Hypothalamus (tissue), 51 donors: ENCODE measurements at places on chromosomes 2 and 18.
A peak's percentile ranks its signal among the peaks of the same experiment; 100 is the strongest.

- no peak for DNase-seq
Measured at GRCh38 chr2:161915121-161915520, 158.9 kb downstream of the DPP4 start.

DNA sequence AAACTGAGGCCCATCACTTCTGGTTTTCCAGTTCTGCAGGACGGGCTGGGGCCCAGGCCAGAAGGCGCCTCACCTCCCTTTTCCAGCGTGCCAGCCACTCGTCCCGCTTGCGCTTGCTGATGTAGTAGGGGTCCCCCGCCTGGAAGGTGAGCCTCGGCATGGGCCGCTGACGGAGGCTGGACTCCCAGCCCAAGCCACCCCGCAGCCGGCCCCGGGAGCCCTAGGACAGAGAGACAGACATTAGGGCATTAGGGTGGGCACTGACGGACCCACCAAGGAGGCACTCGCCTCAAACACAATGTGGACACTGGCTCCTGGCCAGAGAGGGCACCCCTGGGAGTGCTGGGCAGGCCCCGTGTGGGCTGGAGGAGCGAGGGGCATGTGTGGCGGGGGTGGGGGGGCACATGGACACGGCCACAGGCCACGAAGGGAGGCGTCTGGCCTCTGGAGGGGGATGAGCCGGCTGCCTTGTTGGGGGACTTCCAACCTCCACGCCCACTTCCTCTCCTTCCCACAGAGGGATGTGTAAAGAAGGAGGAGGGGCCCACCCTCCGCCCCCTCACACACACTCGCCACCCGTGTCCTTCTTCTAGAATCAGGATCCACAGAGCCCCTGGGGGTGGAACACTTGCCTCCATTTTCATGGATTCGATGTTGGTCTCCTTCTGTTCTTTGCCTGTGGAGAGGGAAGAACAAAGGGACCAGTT lies 66.7 kb downstream of the DNMT3A start:
- DNase-seq = no peak

- no peak for DNase-seq
Measured at GRCh38 chr2:148528356-148529064, 116.0 kb upstream of the EPC2 start.

- no peak for DNase-seq
Measured at GRCh38 chr18:55401638-55402191, 186.3 kb downstream of the TCF4 start.

DNA sequence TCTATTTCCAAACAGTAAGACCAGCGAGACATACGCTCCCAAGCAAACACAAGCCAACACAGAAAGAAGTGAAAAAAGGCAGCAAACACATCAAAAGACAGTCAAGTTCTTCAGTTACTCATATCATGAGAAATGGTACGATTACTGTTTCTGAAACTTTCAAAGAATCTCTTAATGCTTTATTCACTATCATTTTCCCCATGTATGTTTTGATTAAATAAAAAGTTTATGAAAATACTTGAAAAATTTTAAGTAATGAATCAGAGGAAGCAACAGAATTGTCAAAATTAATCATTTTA lies 114.9 kb downstream of the HDAC4 start:
- no peak for DNase-seq

DNA sequence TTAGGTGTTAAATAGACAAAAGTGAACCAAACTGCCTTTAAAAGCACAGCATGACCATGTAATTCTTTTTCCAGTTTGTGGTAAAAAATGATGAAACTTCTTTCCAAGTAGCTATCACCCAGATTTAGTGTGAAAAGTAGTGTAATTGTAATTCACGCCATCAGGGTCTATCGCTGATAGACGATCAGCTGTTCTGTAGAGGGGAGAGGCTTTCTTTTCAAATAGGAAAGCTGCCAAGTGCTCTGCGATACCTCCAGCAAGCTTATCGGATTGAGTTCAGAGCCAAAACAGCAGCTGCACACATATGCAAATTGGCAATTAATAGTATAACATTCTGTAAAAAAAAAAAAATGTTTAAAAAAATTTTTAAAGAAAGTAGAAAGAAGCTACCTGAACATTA lies 61.9 kb upstream of the PSMD14 start:
- DNase-seq = no peak

DNA sequence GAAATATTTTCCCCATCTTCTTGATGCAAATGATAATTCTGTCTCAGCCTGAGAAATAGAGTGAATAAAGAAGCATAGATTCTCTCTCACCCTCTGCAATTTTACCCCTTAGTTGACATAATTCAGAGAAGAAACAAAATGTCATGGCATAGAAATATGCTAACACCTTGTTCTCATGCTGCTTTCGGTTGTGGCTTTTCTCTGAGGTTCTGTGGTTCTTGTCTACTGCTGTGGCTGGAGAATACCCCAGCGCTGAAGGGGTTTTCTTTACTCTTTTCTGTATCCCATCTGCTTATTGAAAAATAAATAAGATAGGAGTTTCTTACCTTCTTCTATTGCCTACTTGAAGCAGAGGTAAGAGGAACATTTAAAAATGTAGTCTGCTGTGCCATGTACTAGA lies 15.4 kb upstream of the RAB27B start:
- no peak for DNase-seq

GRCh38 chr2:105865222-105865913 lies 120.7 kb downstream of the NCK2 start:
- DNase-seq = no peak

- DNase-seq = no peak
Measured at GRCh38 chr2:219308142-219309101, 779 bp downstream of the PTPRN start.

DNA sequence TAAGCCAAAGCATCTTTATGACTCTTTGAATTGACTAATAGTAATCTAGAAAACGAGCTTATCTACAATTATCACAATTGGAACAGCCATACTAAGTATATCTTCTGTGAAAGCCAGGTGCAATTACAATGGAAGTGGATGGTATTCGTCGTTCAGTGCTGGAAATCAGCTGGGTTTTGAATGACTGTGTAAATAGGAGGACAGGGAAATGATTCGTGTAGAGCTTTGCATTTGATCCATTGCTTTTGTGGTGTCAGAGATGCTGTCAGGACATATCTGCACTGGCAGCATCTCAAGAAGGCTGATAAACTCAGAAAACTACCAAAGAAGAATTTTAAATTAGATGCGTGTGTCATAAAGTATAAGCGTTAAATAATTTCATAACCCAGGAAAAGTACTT lies 187.1 kb downstream of the ZNF407 start:
- no peak for DNase-seq

DNA sequence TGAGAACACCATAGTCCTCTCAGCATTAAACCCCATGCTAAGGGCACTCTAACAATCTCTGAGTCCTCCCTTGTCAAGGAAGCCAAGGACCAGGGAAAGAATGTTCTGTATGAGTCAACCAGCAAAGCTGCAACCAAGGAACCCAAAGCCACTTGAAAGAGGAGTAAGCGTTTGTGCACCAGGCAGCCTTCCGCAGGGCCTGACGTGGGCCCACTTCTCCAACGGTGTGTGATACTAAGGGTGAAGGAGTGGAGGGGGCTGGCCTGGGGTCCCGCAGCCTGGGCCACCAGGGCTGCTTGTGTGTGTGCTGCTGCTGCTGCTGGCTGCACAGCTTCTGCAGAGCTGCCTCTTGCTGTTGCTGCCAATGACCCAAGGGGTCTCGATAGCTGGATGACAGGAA lies 30.1 kb upstream of the GALNT14 start:
- no peak for DNase-seq

GRCh38 chr2:136124805-136125204 lies 6.9 kb upstream of the CXCR4 start:
- DNase-seq = no peak

GRCh38 chr18:48336332-48336731 lies 72.9 kb downstream of the ZBTB7C start:
- no peak for DNase-seq

- no peak for DNase-seq
Measured at GRCh38 chr2:239811806-239812560, 213.2 kb downstream of the NDUFA10 start.

DNA sequence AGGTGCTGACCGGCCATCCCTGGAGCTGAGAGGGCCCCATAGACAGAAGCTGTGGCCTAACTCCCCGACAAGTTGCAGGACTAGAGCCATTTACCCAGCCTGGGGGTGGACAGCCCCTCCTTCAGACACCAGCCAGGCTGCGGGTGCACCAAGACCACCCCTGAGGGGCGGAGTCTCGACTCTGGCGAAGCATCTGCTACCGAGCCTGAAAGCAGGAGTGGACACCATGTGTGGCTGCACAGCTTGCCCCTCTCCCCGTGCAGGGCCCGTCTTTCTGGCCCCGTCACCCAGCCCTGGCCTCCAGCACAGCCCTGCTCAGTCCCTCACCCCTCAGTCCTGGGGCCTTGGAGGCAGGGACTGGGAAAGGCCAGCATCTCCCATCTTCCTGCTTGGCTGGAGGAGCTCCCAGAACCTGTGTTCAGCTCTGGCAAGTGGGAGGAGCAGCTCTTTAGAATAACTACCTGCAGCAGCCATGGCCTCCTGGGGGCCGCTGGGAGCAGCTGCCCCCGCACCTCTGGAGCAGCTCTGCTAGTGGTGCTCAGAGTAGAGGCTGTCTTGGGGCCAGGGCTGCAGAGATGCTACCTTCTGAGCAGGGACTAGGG lies 275.8 kb downstream of the NDUFA10 start:
- DNase-seq = no peak

GRCh38 chr2:183493040-183493439 lies 368.8 kb downstream of the NUP35 start:
- no peak for DNase-seq

DNA sequence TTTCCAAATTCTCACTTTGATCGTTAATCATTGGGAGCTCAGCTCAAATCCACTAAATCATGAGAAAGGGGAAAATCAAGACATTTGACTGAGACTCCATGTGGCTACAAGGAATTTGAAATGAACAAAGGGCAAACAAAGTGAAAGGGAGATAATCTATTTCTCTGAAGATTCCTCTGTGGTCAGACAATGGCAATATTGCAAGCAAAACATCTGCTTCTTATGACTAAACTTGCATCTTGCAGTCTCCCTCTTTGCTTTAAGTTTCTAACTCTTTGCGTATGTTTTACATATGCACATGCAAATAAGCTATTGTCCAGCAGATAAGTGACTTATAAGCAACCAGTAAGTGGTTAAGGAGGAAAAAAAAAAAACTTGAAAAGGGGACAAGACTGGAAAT lies 299.1 kb upstream of the NXPH2 start:
- DNase-seq = no peak

DNA sequence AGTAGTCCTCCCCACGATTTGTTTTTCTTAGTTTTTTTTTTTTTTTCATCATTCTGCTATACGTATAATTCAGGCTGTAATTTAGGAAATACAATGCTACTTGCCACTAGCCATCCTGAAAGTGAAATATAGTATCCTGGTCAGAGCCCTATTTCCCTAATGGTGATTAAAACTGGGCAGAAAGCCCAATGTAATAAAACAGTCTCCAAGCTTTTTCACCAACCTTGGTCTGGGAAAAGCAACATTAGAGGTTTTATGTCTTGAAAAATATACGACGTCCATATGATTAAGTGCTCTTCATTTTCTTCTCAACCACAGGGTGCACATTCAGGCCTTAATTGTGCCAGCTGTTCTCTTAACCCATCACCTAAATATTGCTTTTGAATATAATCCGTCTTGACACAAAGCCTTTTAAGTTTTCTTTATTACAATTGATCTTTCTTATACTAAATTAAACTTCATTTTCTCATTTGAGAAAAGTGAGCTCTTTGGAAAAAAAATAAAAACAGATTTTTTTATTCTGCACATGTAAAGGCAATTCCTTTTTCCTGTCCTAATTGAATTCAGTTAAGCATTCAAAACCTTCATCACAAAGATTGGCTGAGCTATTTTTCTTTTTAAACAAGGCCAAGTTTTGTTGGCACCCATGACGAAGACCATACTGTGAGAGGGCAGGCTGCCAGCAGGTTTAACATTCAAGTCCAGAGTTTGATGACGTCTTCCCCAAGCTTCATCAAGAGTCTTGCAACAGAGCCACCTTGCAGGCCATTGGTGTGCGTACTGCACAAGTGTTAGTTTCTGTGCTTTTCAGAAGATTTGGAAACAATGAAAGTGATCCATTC lies 52.7 kb downstream of the MAP2 start:
- peak; percentile 67 for DNase-seq

DNA sequence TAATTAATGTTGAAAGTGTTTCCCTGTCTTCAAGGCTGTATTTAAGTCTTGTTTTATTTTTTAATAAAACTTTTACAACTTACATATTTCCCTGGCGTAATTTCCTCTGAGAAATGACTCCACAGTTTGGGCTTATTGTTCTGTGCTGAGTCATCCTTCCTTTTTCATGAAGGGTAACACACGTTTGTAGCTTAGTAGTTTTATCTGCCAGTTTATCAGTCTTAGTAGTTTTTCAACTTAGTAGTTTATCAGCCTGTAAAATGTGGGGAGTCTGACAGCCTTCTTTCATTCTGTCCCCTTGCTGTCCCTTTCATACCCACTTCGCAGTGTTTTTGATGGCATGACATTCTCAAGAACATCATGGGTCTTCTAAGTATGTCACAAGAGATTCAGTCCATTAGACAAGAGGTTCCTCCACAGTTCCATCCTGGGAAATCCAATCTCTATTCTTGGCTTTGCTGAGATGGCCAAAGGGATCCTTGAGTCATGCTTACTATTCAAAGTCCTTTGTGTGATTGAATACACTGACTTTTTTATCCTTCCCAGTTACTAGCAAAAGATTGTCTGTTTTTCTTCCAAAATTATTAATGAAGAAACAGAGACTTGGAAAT lies 60.0 kb upstream of the SGPP2 start:
- DNase-seq = no peak

DNA sequence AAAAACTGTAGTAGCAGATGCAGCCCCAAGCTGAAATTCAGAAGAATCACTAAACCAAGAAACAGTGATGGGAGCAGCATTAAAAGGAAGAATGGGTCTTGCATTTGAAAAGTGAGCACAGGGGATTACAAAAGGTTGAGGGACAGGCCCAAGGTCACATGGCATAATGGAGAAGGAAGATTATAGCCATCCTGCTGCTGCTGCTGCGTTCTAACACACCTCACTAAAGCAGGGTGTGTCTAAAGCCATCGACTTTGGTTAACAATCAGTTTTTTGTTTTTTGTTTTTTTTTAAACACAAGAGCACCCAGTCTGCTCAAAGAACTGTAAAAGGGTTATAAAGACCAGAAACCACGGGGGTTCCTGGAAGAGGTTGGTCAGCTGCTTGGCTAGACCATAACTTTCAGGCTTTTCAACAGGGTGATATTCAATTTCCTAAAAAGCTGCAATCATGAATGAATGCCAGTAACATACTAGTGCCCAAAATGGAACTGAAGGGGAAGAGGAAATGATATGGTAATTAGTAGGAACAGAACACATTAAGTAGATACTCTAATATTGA lies 102.6 kb downstream of the MYO5B start:
- DNase-seq = no peak
